ENCODE measurements at places on chromosomes 4 and X.
A peak's percentile ranks its signal among the peaks of the same experiment; 100 is the strongest.

DNA sequence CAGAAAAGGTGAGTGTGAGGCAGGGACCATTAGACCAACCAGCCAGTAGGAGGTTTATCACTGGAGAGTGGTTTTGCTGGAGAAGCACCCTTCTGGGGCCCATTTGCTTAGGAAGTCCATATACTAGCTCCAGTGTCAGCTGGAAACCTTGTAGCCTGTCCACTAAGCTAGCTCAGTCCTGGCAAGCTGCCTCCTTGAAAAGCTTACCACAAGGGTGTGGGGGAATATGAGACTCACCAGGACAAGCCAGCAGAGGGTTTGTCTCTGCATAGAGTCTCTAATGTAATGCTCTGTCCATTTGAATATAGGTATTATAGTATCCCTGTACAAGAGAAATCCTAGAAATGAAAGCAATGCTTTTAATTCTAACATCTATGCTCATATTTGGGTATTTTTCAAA, 86.3 kb downstream of the FBXL5 start:
- peak; percentile 26 for DNase-seq

GRCh38 chr4:90030202-90030601, 97.0 kb upstream of the CCSER1 start:
- DNase-seq: no peak

DNA sequence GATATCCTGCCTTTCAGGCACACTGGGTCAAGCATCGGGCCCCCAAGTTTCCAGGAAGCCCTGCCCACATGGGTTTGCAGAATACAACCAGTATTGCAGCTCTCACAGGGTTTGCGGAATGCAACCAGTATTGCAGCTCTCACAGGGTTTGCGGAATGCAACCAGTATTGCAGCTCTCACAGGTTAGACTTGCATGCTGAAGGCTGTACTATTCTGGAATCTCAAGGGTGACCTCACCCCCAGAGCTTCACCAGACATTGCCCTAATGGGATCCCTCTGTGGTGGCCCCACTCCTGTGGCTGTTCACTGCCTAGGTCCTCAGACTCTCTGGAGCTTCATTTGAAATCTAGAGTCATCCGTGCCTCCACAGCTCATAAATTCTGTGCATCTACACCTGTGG, 640.7 kb upstream of the ATOH1 start:
- DNase-seq: no peak

- DNase-seq: no peak
Observed at GRCh38 chr4:161419822-161420221, 744.0 kb downstream of the FSTL5 start.

DNA sequence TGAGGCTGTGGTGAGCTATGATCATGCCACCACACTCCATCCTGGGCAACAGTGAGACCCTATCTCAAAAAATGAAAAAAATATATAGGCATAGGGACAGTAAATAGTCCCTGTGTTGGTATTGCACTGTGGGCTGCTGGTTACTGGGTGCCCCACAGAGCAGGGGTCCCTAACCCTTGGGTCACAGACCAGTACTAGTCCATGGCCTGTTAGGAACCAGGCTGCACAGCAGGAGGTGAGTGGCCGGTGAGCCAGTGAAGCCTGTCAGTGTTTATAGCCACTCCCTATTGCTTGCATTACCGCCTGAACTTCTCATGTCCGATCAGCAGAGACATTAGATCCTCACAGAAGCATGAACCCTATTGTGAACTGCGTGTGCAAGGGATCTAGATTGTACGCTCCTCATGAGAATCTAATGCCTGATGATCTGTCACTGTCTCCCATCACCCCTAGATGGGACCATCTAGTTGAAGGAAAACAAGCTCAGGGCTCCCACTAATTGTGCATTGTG, 106.5 kb downstream of the TNIP2 start:
- DNase-seq: no peak

DNA sequence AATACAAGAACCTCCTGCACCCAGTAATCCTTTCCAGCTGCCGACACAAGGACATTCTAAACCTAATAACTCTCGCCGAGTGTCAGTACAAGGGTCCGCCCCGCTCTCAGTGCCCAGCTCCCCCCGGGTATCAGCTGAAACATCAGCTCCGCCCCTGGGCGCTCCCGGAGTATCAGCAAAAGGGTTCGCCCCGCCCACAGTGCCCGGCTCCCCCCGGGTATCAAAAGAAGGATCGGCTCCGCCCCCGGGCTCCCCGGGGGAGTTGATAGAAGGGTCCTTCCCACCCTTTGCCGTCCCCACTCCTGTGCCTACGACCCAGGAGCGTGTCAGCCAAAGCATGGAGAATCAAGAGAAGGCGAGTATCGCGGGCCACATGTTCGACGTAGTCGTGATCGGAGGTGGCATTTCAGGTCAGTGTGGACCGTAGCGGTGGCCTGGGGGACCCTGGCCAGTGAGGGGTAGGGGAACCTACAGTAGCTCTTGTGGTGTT, at the start of gene MAOA:
MAOA (plus strand) TSS at position 295 of the 490 bp plus-strand sequence; CDS start at position 338, 43 bp downstream.
- no peak for DNase-seq

- DNase-seq: no peak
Observed at GRCh38 chr4:57148177-57148576, 38.0 kb upstream of the IGFBP7 start.

- no peak for DNase-seq
Observed at GRCh38 chr4:16942491-16942890, 44.0 kb upstream of the LDB2 start.

- peak; percentile 31 for DNase-seq
Observed at GRCh38 chr4:79597266-79597665, 189.2 kb upstream of the GK2 start.
